ENCODE measurements at places on chromosomes 12 and 14.

DNA sequence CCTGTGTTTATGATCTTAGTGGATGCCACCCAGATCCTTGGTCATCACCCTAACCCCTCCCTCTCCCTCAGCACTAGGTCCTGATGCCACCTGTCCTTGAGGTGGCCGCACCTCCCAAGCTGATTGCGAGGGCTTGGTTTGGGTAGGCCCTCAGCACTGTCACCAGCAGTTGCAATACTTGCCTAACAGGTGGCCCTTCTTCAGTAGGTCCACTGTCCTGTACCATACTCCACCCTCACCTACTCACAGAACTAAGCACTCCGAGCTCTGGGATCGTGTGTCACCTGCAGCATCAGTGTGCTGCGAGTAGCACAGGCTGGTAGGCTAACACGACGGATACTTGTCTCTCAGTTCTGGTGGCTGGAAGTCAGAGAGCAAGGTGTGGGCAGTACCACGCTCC lies 14.0 kb upstream of the SERPINA12 start:
- no peak for DNase-seq

- DNase-seq, result no peak
These were observed 5.0 kb upstream of the NEDD1 start for GRCh38 chr12:96902076-96902475.

GRCh38 chr12:116465407-116465806 lies 93.8 kb upstream of the MAP1LC3B2 start:
- DNase-seq, result no peak

- DNase-seq, result no peak
These were observed 241.9 kb downstream of the PAWR start for GRCh38 chr12:79448816-79449215.

- DNase-seq, result peak; percentile 33
These were observed 1.1 kb downstream of the PPFIBP1 start for GRCh38 chr12:27524839-27525753.

DNA sequence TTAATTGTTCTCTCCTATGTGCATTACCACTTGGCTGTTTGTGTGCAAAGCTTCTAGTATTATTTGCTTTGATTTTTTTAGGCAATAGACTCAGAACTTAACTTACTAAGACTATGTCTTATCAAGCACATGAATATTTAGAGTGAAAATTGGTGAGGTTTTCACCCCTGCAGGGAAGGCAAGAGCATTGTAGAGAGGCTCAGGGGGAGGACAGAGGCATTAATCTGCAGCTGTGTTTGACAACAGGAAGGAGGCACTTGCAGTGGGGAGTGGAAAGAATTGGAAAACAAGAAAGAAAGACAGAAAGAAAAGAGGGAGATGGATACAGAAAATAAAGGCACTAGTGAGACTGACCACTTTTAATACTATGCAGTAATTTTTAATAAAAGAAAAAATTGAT lies 431.6 kb downstream of the PDZRN4 start:
- DNase-seq, result no peak

- DNase-seq, result peak; percentile 59
These were observed 13.8 kb downstream of the MTHFD1 start for GRCh38 chr14:64401949-64402348.

DNA sequence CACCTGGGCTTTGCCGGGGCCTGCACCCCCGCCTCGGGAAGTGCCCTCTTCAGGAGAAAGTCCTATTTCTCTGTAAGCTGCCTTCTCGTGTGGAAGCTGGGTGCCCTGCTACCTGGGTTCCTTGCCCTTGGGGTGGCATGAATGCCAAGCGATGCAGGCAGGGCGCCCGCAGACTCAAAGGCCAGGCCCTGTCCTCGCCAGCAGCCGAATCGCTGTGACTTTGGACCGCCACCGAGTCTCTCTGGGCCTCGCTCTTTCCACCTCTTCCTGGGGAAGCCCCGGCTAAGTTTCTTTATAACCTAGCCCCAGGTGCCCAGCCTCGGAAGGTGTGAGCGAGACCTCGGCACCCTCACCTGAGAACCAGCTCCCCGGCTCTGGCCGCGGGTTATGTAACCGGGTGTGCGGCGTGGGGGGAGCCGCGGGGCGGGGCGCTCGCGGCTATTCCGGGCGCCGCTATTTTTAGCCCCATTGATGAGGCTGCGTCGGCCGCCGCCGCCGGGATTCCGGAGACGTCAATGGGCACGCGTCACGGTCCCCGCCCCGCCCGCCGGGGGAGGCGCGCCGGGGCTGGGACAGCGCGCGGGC lies 14.6 kb upstream of the NR4A1 start:
- DNase-seq, result peak; percentile 81

- DNase-seq, result no peak
These were observed 14.3 kb downstream of the CEP170B start for GRCh38 chr14:104879201-104879982.

DNA sequence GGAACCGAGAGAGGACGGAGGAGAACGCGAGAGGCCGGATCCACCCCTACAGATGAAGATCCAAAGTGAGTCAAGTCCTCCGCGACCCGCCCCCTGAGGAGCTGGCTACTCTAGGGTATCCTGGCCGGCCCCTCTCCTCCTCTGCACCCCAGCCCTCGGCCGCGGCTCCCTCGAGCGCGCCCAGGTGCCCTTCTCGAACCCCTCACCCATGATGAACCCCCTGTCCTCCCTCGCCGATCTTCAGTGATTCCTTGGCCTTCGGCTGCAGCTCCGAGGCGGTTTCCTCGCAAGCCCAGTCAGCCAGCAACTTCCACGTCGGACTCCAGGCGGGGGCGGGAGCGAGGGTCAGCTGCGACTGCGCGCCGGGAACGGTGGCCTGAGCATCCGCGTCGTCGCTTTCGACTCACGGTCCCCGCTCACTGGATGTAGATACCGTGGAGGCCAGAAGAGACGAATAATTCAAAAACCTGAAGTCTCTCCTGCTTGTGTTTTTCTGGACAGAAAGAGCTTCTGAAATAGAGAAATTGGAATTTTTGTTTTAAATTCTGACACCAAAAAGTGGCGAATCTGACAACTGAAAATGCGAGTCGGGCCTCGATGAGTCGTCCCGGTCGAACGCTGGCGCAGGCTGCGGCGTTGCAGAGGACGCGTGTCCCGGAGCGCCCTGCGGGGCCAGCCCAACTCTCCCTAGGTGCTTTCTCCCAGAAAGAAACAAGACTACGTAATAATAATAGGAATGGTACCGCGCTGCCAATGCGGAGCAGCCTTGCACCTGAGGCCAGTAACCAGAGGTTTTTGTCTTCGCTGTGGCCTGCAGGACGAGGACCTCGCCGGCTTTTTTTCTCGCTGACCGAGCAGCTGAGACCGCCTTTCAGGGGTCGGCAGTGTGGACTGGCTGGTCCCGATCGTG lies at the start of gene ARL1:
TSS of gene ARL1 (minus strand) at position 337 of the 910 bp plus-strand sequence. CDS start at position 210, 127 bp downstream.
- peak; percentile 86 for DNase-seq

GRCh38 chr12:106863189-106863588 lies 88.7 kb downstream of the RIC8B start:
- no peak for DNase-seq

GRCh38 chr14:76904100-76904739 lies 78.0 kb downstream of the LRRC74A start:
- no peak for DNase-seq

DNA sequence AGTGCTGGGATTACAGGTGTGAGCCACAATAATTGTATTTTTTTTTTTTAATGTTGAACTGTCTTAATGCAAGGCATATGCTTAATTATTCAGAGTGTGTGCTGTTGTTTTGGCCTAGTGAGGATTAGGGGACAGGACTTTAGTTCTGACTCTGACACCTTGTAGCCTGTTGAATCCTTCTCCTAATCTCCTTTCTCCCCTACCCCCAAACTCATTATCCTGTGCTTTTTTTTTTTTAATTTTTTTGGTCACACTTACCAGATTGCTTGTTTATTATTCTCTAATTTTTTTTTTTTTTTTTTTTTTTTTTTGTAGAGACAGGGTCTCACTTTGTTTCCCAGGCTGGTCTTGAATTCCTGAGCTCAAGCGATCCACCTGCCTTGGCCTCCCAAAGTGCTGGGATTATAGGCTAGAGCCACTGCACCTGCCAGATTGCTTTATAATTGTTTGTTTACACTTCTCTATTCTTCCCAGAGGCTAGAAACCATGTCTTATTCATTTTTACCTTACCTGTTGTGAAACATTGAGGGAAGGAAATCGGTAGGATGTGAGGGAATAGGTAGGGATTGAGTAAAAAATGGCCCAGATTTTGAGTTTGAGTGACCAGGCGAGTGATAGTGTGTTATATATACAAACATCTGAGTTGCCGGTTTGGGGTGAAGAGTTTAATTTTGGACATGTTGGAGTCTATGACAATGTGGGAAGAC lies 32.2 kb downstream of the DIP2B start:
- no peak for DNase-seq
